Activated naive CD8-positive, alpha-beta T cell treated with anti-CD3 and anti-CD28 coated beads for 36 hours (primary cell): ENCODE measurements at places on chromosomes 3 and 15.

GRCh38 chr3:9809615-9810432 lies at the start of gene TTLL3:
TTLL3 (plus strand) TSS chr3:9810262; CDS start chr3:9810662, 400 bp downstream.
- DNase-seq, result peak; percentile 49
- H3K4me3 ChIP-seq, result peak within 1 kb of the TSS; percentile 84
- H3K27ac ChIP-seq, result peak within 1 kb of the TSS; percentile 91
- H3K27me3 ChIP-seq, result no peaks in the 10 kb centered on the region
- H3K36me3 ChIP-seq, result peaks cover 27% of the 10 kb centered on the region
- peaks cover 31% of the 10 kb centered on the region for H3K4me1 ChIP-seq

DNA sequence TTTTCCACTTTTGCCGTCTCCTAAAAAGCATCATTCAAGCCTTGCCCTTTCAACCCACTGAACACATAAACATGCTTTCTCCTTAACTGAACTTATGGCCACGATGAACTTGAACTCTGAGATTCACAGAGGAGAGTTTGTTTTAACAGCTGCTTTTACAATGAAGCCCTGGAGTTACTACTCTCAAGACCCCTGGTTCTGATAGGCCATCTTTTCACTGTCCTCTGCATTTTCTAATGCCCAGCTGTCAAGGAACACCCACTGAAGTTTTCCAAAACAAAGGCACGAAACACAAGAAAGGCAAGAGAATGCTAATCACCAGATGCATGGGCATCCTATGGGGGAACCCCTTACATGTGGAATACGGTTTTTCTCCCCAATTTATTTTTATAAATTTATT lies 100.8 kb downstream of the ADAMTS9 start:
- H3K27ac ChIP-seq, result no peak overlapping the region
- H3K4me1 ChIP-seq, result no peaks in the 10 kb centered on the region
- no peak overlapping the region for H3K4me3 ChIP-seq
- peaks cover 4% of the 10 kb centered on the region for H3K27me3 ChIP-seq
- no peak for DNase-seq

- H3K27me3 ChIP-seq, result no peaks in the 10 kb centered on the region
- H3K36me3 ChIP-seq, result peaks cover 11% of the 10 kb centered on the region
- H3K4me1 ChIP-seq, result peaks cover 15% of the 10 kb centered on the region
- H3K27ac ChIP-seq, result peak overlapping the region; percentile 98
- H3K4me3 ChIP-seq, result peak overlapping the region; percentile 69
These were observed 41.2 kb downstream of the PTPN23 start for GRCh38 chr3:47421741-47422649.

GRCh38 chr3:6179761-6180160 lies 681.2 kb upstream of the GRM7 start:
- no peaks in the 10 kb centered on the region for H3K36me3 ChIP-seq
- no peak overlapping the region for H3K4me3 ChIP-seq
- DNase-seq, result no peak
- H3K4me1 ChIP-seq, result no peaks in the 10 kb centered on the region
- H3K27ac ChIP-seq, result no peak overlapping the region

DNA sequence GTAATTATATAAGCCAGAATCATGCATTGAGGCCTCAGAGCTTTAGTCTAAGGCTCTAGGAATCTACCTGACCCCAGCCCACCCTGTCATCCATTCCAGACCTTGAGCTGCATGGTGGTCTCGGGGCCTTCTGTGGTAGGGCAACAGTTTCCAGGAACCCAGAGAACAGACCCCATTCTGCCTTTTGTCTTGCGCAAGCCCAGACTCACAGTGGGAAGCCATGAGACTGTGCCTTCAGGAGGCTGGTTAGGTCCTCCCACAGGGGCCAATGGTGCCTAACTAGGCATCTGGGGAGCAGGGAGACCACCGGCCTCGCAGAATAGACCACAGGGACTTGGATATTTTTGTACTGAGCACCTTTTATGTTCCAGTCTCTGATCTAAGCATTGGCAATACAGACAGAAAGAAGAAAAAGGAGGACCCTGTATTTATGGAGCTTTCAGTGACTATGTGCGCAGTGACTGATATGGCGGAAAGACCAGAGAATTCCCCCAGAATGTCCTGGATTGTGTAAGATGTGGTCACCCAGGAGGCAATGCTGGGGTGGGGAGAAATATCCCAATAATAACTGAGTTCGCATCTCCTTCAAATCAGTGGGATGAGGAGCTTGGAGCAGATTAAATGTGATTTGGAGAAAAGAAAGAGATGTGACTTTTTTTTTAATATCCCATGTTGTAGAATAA lies 40.1 kb downstream of the MCF2L2 start:
- DNase-seq, result no peak
- H3K36me3 ChIP-seq, result no peaks in the 10 kb centered on the region
- no peak overlapping the region for H3K27ac ChIP-seq
- peaks cover 7% of the 10 kb centered on the region for H3K4me1 ChIP-seq
- H3K27me3 ChIP-seq, result peaks cover 3% of the 10 kb centered on the region
- H3K4me3 ChIP-seq, result no peak overlapping the region
